ENCODE measurements at places on chromosomes 11 and 22.

DNA sequence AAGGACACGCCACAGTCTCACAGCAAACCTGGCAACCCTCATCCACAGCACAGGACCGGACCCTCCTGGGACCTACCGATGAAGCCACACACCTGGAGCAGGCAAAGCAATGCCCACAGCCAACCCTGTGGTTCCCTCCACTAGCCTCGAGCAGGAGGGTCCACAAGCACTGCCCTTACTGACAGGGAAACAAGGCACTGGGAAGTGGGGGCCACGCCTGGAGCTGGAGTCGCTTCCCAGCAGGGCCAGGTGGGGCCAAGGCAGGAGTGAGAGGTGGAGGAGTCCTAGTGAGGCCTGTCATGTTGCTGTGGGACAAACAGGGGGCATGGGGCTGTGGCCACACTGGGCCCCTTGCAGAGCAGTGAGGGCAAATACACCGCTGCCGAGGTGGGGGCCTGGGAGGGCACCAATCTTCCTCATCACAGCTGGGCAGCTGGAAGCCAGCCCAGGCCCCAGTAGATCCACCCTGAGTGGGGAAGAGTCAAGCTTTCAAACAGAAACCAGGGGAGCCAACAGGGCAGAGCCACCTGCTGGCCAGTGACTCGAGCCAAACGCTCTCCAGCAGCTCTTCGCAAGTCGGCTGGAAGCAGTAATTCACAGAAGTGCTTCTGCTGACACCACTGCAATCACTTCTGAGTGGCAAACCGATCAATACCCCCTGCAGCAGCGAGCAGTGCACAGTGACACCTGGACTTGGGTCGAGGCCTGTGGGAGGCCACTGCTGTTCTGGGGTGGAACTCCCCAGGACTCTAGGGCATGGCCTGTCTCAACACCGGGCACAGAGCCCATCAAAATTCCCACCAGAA, 13.7 kb downstream of the SULT4A1 start:
- no peak for DNase-seq

GRCh38 chr22:42444077-42444904, 12.1 kb upstream of the NFAM1 start:
- peak; percentile 71 for DNase-seq

DNA sequence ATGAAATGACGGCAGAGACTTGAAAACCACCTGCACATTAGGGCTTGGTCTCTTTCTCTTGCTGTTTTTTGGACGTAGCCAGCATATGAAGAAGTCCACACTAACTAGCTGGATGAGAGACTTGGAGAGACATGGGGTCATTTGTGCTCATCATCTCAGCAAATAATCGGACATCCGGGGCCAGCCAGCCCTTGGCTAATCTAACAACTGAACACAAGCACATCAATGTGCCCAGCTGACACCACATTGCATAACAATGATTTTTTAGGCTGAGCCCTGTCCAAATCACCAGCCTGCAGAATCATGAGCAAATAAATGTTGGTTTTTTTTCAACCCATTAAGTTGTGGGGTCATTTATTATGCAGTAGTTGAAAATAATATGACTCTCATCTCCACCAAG, 460.3 kb upstream of the LARGE1 start:
- no peak for DNase-seq

DNA sequence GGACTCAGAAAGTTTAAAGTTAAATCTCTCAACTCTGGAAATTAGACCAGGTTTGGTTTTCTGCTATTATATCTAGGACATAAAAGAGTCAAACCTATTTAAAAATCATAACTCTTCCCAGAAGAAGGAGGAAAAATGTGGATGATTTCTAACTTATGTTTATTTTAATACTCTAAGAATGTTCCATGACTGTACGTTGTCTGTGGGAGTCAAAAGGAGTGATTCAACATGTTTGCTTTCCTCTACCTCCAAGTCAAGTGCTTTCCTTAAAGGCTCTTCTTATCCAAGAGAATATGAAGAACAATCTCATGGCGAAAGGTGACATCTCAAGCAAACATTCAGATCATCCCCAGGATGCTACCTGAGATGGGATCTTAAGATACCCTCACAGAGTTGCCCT, 21.6 kb downstream of the OR51E1 start:
- no peak for DNase-seq

DNA sequence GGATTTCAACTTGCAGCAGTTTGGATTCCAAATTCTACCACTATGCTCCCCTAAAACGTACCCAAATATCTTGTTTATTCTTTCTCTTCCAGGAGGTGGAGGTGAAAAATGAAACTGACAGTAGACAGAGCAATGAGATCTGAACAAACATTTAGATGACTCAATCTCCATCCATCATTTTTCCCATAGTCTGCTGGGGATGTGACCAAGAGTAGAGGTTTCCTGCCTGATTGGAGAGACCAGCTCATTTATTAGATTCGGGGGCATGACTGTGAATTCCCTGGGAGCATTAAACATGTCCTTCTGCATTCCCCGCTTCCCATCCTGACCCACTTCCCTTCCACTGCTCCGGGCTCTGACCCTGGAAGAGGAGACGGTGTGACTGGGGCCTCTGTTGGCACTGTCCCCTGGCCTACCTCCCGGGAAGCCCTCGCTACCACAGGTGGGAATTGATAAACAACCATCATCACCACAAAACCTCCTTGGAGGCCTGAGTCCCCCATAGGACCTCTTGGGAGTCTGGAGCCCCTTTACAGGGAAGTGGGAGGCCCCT, 20.3 kb downstream of the DKK3 start:
- DNase-seq: no peak

GRCh38 chr11:123080015-123080414, 18.1 kb upstream of the HSPA8 start:
- no peak for DNase-seq

DNA sequence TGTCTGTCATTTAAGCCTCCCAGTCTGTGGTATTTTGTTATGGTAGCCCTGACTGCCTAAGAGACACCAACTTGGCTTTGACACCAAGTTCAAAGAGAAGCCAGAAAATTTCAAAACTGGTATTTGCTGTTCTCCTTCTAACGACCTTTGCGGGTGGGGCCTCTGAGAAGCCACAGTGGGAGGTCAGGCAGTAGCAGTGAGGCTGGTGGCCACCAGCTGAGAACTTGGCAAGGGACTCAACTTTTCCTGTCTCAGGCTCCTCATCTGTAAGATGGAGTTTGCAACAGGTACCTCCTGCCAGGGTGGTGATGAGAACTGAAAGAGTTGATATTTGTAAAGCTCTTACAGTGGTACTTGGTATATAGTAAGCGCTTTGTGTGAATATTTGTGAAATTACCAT, 183.4 kb downstream of the BCR start:
- no peak for DNase-seq

GRCh38 chr11:61951484-61952135, 1.5 kb downstream of the BEST1 start:
- DNase-seq: no peak

- DNase-seq: no peak
These were observed 34.7 kb upstream of the CSNK2A3 start for GRCh38 chr11:11387622-11388305.

- DNase-seq: no peak
These were observed 204.4 kb downstream of the FAM76B start for GRCh38 chr11:95585069-95585751.

DNA sequence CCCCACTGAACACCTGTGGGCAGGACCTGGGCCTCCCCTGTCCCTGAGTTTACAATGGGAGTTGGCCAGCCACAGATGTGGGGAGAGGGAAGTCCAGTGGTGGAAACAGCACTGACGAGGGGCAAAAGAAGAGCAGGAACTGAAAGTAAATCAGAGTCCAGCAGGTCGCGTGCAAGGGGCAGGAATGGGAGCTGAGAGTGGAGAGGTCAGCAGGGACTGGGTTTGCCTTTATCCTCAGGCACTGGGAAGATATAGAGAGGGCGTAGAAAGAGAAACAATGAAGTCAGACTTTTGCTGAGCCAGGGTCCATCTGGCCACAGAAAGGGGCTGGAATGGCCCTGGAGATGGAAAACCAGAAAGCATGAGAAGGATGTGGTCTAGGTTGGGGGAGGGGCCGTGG, 8.5 kb downstream of the P2RY6 start:
- DNase-seq: no peak

- DNase-seq: no peak
These were observed 261.7 kb downstream of the BUD13 start for GRCh38 chr11:116510886-116511650.

- DNase-seq: no peak
These were observed at the start of gene MYOD1 for GRCh38 chr11:17719028-17719937. MYOD1 (plus strand) TSS chr11:17719571; CDS start chr11:17719783, 212 bp downstream.

DNA sequence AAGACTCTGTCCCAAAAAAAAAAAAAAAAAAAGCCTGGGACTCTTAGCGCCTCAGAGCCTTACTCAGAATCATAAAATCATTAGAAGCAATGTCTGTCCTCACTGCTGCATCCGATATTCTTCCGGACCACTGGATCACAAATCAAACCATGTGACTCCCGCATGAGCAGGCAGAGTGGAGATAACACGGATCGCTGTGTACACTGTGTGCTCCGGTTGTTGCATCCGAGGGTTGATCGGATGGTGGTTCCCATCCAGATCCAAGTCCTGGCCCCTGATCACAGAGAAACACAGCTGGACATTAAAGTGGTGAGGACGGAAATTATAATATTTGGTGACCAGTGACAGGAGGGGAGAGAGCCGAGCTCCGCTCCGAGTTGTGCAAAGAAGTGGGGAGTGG, 9.7 kb upstream of the TXNRD2 start:
- DNase-seq: no peak

DNA sequence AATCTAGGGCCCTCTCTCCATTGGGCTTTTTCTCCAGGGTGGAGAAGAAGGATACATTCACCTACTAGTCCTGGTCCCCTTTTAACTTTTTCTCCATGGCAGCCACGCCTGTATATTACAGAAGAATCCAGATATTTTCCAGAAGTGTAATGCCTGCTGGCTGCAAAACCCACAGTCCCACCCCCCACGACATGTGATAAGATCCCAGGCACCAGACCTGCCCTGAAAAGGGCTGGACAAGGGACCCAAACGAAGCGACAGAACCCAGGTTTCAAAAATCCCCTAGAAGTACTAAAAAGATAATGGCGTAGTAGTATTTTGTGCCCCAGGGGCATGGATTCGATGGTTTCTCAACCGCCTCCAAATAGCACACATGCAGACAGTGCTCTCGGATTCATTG, 2.8 kb downstream of the WT1 start:
- no peak for DNase-seq

Data from C1 segment of cervical spinal cord (tissue), 14 donors.